Stimulated activated CD8-positive, alpha-beta memory T cell treated with anti-CD3 and anti-CD28 coated beads, Interleukin-4, amount 100 ng/mL, for 4 hours (primary cell): ENCODE measurements at places on chromosomes 3 and 15.

GRCh38 chr3:882533-882932, 210.3 kb upstream of the CNTN6 start:
- no peak for DNase-seq

DNA sequence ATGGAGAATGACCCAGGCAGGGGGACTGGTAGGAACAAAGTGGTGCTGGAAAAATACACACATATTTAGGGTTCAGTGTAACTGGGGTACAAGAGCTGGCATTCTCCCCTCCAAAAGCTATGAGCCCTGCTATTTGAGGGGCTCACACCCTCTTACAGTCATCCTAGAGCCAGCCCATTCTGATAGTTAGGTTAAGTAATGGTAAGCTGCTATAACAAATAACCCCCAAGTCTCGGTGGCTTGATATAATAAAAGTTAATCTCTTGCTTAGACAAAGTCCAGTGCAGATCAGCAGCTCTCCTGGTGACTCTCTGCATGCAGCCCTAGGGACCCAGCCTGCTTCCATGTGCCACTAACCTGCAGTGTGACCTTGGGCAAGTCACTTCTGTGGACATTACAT, 234.9 kb upstream of the HES1 start:
- DNase-seq = no peak

- DNase-seq = no peak
These were observed 8.5 kb downstream of the MFN1 start for GRCh38 chr3:179355996-179356395.

DNA sequence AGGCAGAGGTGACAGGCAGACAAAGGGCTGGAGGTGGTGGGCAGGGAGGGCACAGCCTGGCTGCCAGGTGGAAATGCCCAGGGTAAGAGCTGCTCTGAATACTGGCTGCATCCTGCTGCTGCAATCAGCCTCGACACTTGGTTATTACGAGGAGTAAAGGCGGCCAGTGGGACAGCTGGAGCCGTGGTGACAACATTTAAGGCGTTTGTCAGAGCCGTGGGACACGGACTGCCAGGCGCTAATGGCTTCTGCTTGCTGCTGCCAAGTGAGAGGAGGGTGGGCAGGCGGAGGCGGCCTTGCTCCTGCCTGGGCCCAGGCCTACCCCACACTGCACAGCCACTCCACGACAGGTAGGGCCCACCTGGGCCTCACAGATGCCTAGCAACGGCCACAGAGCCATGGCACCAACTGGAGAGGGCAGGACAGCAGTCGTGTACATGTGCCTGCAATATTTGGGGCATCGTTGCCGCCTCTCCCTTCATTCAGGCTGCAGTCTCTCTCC, 49.2 kb upstream of the TMEM115 start:
- no peak for DNase-seq

DNA sequence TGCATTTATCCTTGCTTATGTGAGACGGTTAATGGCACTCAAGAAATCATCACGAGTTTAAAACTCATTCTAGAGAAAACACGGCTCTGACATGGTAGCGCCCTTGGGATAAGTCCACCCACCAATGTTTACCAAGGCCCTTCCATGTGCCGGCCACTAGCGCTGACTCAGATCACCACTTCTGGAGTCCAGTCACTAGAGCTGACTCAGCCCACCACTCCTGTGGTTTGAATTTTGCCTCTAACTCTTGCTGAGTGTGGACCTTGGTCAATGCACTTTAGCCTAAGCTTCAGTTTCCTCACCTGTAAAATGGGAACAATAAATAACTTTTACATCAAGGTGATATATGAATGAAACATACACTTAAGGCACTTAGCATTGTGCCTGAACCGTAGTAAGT, 358.4 kb upstream of the PROK2 start:
- no peak for DNase-seq

DNA sequence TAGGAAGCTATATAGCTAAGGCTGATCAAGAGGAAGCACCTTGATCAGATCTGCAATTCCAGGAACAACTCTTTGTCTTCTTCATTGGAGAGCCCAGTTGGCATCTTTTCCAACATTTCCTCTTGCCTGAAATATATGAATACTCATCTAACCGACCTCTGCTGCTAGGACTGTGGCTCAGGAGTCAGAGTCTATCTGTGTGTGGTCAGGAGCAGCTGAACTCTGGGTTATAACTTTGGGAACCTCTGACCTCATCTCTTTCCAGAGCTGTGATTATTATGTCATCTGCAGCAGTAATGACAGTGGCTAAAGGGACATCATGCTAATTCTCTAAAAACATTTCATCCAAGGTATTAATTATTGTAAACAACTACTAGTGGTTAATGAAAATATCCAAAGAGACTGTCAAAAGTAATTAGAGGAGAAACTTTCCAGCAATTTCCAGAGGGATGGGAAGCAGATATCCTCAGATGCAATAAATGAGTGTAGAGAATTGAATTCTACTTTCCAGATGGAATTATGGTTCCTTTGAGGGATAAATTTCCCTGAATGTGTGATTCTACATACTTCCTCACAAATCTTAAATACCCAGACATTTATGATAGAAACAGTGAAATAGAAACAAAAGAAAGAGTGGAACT, 11.5 kb upstream of the SPINK8 start:
- no peak for DNase-seq

DNA sequence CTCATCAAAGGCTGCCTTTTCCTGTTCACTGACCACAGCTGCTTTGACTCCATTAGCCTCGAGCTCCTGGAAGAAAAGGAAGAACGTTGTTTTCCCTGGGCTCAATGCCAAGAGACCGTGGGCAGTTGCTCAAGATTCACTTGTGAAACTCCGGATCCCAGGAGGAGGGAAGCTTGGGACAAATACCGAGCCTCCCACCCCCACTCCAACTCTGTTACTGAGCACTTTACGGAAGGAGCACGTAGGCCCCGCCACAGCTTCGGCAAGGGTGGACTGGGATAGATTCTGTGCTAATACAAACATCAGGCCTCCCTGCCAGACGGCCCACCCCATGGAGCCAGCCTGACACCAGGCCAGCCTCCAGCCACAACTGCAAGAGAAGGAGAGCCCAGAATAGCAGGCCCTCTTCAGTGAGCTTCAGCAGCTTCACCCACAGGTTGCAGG, 10.8 kb upstream of the FANCD2 start:
- DNase-seq = no peak

DNA sequence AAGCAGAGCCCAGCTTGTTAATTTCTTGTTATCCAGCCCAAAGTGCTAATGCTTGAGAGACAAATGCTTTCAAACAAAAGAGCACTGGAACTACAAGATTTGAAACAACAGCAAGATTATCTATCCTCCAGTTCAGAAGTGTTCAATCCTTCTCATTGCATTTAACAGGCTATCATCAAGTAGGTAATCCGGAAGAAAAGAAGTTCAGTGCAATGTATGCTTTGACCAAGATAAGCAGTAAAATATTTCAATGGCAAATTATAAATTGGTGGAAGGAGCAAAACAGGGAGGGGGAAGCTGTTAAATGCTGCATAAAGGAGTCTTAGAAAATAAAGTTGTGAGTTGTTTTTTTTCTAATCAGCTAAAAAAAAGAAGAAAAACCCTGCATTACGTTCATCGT, 8.8 kb downstream of the LRIG1 start:
- no peak for DNase-seq

GRCh38 chr3:118942671-118943070, 92.0 kb downstream of the IGSF11 start:
- no peak for DNase-seq

DNA sequence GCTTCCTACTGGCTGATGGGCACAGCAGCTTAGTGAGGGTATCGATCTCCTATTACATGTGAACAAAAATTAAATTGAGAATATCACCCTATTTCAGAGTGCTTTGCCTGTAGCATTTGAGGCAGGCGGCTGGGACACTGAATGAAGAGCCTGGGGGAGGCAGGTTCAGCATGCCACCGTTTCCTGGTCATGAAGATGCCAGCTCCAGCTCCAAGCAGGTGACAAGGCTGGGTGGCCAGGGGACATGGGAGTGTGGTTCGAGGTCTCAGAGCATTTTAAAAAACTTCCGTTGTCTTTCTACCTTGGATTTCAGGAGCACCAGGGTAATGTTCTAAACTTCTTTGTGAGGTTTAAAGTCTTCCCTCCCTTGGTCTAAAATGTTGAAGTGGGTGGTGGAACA, 158.2 kb downstream of the RPLP1 start:
- no peak for DNase-seq

GRCh38 chr15:63860555-63860954, 26.8 kb upstream of the HERC1 start:
- DNase-seq = no peak

DNA sequence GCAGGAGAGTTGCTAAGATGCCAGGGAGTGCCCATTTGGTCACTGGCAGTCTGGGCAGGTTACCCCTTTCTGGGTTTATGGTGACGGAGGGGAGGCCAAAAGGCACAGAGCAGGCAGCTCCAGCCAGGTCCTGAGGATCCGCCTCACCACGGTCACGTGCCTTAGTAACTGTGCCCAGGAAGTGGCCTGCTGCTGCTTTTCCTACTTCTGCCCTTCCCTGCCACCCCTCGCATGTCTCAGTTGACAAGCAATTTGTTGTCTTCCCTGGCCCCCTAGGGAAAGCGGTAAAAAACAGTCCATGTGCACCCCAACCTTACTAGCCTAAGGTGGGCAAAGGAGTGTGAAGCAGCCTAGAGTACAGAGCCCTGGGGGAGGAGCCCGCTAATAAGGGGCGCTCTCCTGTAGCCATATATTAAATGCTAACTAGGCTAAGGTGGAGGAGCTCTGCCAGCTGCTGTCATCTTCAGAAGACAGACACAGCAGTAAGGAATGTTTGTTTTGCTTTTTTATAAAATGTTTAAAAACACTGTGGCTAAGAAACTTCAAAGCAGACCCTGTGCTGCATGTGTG, 9.1 kb upstream of the LIPH start:
- DNase-seq = no peak

- DNase-seq = no peak
These were observed 87.4 kb downstream of the CRYGS start for GRCh38 chr3:186456731-186457191.

GRCh38 chr15:101455291-101456025, 34.0 kb downstream of the PCSK6 start:
- no peak for DNase-seq

GRCh38 chr15:68507447-68507846, 71.3 kb upstream of the CORO2B start:
- no peak for DNase-seq

GRCh38 chr3:84547207-84547606, 411.6 kb upstream of the CADM2 start:
- no peak for DNase-seq

DNA sequence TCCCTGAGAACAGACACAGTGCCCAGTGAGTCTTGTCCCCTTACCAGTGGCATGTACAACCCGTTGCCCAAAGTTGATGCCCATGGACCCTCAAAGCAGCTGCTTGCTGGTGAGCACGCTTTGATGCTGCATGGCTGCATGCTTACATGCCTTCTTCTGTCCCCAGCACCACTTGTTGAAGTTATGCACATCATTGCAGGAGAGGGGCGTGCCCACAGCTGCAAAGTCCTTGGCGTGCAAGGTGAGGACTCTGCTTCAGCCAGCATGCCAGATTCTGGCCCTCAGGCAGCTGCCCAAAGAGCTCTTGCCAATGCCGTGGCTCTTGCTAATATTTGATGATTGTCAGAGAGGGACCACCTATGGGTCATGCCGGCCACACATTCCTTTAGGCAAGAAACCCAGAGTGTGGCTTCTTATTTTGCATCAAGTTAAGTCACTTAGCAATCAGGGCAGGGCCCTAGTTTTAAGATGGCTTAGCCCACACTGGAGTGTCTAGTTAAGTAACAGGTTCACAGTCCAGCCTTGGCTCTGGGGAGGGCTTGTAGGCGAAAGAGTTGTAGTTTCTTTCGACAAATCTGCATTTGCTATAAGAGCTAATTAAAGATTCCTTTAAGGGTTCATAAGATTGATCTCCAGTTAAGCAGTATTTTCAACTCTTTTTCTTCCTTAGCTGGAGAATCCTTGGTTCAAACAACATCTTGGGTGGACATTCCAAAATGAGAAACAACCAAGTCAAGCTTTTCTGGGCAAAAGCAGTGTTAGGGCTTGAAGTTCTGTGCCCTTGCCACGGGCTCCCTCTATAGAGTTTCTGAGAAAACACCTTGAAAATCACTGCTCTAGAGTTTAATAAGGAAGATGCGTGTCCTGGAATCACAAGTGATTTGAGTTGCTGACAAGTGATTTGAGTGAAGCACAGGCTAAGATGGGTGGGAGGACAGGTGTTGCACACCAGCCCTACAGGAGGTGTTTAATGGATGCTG, 128.6 kb downstream of the SLCO3A1 start:
- no peak for DNase-seq

DNA sequence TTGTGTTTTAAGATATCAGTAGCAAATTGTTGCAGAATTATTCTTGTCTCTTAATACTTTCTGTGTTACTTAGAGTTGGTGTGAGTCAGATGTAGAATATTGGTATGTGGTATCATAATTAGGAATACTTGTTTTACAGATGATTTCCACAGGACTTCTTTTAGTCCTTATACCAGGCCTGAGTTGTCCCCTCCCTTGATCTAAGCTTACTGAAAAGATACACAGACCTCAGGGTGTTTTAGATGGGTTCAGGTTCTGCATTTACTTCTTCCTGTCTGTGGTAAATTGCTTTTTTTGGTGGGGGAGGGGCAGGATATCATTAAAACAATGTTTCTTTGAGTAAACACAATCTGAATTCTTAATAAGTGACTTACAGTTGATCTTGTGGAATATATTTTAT, 14.2 kb downstream of the DZIP3 start:
- no peak for DNase-seq

DNA sequence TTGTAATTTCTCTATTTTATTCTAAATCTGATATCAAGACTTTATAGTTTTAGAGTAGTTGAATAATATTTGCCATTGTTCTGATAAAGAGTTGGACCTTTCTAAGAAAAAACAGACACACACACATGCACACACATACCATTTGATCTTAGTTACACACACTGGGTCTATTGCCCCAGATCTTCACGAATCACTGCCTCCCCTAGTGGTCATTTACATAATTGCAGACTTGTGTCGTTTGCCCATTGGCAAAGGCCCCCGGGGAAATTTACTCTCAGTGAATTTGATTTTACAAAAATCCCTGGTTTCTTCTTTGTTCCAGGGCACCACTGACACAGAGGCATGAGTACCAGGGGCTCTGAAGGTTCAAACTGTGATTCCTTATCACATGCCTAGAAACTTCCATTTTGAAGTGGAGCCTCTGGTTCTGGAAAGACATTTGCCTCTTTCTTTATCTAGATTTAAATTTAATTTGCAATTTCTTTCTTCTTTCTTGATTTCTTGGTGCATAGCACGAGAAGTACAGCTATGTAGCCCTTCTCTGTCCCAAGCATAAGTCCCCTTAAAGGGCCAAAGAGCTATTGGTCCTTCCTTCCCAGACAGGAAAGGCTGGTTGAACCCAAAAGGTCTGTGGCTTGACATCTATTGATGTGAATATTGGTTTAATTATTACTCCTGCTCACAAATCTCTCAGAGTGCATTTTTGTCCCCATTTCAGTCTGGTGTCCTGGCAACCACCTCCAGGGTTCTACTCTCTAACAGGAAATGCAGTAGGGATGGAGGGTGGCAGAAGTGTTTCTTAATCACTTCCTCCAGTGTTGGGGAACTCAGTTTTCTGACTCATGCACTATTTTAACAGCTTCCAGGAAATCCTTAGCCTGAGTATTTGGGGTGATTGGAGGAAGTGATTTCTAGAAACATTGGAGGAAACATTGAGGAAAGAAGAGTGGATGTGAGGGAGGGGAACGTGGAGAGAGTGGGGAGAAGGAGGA, 32.4 kb upstream of the SLC6A11 start:
- DNase-seq = no peak
